Spinal cord (tissue), 10 donors: ENCODE measurements at places on chromosomes 6 and 20. TPM values are rescaled to one million over a fixed set of nuclear protein-coding genes. Genes with fewer than 3 reads are reported as not detected.

- no peaks in the 10 kb centered on the region for H3K27me3 ChIP-seq
- H3K4me3 ChIP-seq = no peak overlapping the region
- peaks cover 21% of the 10 kb centered on the region for H3K4me1 ChIP-seq
- DNase-seq = no peak
- no peak overlapping the region for H3K27ac ChIP-seq
These were observed 185.6 kb upstream of the CST7 start for GRCh38 chr20:24763386-24764026.

GRCh38 chr6:35402136-35402855 is 49.8 kb upstream of the FANCE start:
- no peak overlapping the region for H3K4me3 ChIP-seq
- H3K36me3 ChIP-seq = no peaks in the 10 kb centered on the region
- DNase-seq = no peak
- H3K4me1 ChIP-seq = peaks cover 29% of the 10 kb centered on the region
- no peaks in the 10 kb centered on the region for H3K27me3 ChIP-seq

GRCh38 chr6:135657207-135657606 is 159.7 kb upstream of the AHI1 start:
- no peak overlapping the region for H3K4me3 ChIP-seq
- H3K36me3 ChIP-seq = no peaks in the 10 kb centered on the region
- no peak overlapping the region for H3K27ac ChIP-seq
- no peaks in the 10 kb centered on the region for H3K27me3 ChIP-seq

DNA sequence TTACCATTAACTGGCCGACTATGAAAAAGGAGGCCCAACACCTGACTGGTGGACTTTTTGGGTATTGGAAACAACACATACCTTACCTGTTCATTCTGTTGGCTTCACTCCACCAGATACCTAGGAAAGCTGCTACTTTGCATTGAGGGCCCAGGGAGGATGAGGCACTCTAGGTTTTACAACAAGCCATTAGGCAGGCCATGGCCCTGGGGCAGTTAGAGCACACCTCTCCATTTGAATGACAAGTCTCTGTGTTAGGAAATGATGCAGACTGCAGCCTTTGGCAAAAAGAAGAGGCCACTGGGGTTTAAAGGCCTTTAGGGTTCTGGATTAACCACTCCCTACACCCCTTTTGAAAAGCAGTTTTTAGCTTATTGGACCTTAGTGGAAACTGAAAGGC is 144.3 kb downstream of the OR2B2 start:
- no peak for DNase-seq
- H3K36me3 ChIP-seq = no peaks in the 10 kb centered on the region

- peak overlapping the region; percentile 95 for H3K27ac ChIP-seq
- peaks cover 19% of the 10 kb centered on the region for H3K4me1 ChIP-seq
- no peaks in the 10 kb centered on the region for H3K27me3 ChIP-seq
- H3K36me3 ChIP-seq = peaks cover 7% of the 10 kb centered on the region
- no peak for DNase-seq
- H3K4me3 ChIP-seq = peak overlapping the region; percentile 95
These were observed 739 bp downstream of the GSS start for GRCh38 chr20:34954904-34955230.

DNA sequence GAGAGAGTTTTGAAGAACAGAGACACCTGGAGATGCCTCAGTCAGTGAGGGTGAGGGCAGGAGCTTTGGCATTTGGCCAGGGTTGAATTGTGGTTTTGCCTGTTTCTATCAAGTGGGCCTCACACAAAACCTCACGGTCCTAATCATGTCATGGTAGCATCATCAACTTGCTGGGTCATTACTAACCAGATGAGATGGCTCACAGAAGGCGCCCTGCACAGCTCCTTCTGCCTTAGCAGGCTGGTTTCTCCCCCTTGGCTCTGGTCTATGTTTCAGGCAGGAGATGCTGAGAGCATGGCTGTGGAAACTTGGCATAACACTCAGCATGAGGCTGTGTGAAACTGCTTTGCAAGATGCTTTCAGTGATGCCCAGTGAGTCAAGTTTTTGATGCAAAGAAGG is 99.3 kb downstream of the LRRC1 start:
- H3K4me3 ChIP-seq = no peak overlapping the region
- peak; percentile 52 for DNase-seq
- H3K4me1 ChIP-seq = no peaks in the 10 kb centered on the region
- no peaks in the 10 kb centered on the region for H3K27me3 ChIP-seq
- no peak overlapping the region for H3K27ac ChIP-seq

- H3K36me3 ChIP-seq = peaks cover 41% of the 10 kb centered on the region
- H3K27me3 ChIP-seq = no peaks in the 10 kb centered on the region
- no peak overlapping the region for H3K4me3 ChIP-seq
- peaks cover 15% of the 10 kb centered on the region for H3K4me1 ChIP-seq
- peak overlapping the region; percentile 57 for H3K27ac ChIP-seq
- DNase-seq = no peak
These were observed 65.4 kb downstream of the IGF2R start for GRCh38 chr6:160034036-160034930.

DNA sequence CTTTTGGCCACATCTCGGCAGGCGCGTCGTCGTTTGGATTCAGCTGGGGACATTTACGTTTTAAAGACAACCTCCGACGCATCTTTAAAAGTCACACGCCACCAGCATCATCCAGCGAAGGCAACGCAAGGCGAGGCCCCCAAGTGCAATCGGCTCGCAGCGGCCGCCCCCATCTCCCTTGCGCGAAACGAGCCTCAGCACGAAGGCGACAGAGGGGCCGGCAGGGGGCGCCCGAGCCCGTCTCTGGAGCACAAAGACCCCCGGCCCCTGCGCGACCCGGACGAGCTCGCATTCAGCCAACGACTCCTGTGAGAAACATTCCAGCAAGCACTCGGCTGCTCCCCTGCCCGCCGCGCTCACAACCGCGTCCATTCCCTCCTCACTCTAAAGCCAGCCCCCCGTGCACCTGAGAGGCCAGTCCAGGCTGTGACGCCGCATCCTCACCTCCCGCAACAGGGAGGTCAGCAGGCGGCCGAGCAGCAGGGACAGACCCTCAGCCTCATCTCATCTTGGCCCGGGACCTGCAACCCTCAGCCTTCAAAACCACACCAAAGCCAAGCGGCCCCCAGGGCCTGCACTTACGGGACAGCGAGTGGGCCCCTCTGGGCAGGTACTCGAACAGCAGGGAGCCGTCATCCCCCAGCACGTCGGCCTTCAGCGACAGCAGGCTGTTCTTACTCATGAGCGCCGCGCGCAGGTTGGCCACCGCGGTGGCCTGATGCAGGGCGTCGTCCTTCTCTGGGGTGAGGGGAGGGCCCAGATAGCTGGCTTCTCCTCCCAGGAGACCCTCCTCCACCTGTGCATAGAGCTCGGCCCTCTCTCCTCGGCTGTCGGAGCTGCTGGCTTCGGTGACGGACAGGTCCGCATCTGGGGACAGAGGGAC is 35.8 kb downstream of the SLC2A4RG start:
- H3K36me3 ChIP-seq = peaks cover 24% of the 10 kb centered on the region
- no peaks in the 10 kb centered on the region for H3K27me3 ChIP-seq
- peak overlapping the region; percentile 17 for H3K4me3 ChIP-seq
- DNase-seq = peak; percentile 93
- H3K27ac ChIP-seq = no peak overlapping the region

GRCh38 chr6:13295576-13295975 is 32.8 kb downstream of the TBC1D7 start:
- no peak for DNase-seq
- H3K4me3 ChIP-seq = no peak overlapping the region
- no peaks in the 10 kb centered on the region for H3K4me1 ChIP-seq
- no peak overlapping the region for H3K27ac ChIP-seq
- no peaks in the 10 kb centered on the region for H3K27me3 ChIP-seq

- no peaks in the 10 kb centered on the region for H3K27me3 ChIP-seq
- H3K4me1 ChIP-seq = peaks cover 3% of the 10 kb centered on the region
- H3K4me3 ChIP-seq = no peak overlapping the region
- H3K36me3 ChIP-seq = peaks cover 6% of the 10 kb centered on the region
These were observed 5.6 kb downstream of the BAG2 start for GRCh38 chr6:57177545-57178265.

DNA sequence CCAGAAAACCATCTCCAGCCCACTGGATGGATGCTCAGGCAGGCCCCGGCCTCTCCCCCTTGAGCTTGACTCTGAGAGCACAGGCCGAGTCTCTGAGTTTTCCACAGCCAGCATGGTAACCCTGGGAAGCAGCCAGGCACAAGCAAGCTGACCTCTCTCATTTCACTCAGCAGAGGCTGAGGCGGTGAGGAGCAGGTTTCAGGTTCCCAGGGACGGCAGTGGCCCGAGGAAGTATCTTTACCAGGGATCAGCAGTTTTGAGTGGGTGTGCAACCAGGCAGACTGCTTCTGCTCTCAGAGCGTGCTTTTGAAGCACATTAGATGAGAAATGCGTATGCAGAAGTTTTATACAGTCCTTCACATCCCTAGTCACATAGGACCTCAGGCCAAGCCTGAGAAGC is 12.6 kb downstream of the HCK start:
- H3K27me3 ChIP-seq = peaks cover 2% of the 10 kb centered on the region
- H3K27ac ChIP-seq = no peak overlapping the region
- DNase-seq = no peak
- no peaks in the 10 kb centered on the region for H3K36me3 ChIP-seq
- H3K4me1 ChIP-seq = no peaks in the 10 kb centered on the region

GRCh38 chr6:164628302-164628931 is 681.0 kb downstream of the C6orf118 start:
- DNase-seq = no peak
- no peaks in the 10 kb centered on the region for H3K36me3 ChIP-seq
- H3K27me3 ChIP-seq = no peaks in the 10 kb centered on the region
- H3K27ac ChIP-seq = no peak overlapping the region
- H3K4me3 ChIP-seq = no peak overlapping the region
- H3K4me1 ChIP-seq = no peaks in the 10 kb centered on the region

DNA sequence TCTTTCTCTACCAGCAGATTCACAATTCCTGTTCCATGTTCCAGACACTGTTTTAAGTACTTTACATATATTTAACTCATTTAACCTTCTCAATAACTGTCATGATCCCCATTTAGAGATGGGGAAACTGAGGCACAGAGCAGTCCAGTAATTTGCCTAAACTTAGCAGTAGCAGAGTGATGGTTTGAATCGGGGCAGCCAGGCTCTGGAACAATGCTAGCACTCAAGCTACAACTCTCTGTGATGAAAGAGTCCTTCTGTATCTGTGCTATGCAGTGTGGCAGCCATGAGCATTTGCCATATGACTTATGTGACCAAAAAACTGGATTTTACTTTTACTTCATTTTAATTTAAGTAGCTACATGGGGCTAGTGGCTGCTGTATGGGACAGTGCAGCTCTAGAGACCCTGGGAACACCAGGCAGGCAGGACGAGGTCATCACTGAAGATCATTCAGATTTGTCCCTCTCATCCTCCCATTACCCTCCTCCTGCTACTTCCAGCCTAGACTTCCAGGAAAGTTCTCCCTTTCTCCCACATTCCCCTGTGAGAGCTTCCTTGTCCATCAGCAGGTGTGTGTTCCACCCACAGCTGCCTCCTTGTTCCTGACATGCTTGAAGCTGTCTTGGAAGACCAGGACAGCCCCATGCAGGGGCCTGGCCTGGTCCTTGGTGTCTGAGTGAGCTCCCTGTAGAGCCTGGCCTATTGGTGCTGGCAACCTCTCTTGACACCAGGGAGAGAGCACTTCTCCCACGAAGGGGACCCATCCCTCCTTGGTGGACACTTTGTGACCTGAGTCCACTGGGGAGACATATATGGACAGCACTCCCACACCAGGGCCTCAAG is 157.0 kb downstream of the MRPL14 start:
- peaks cover 22% of the 10 kb centered on the region for H3K4me1 ChIP-seq
- no peak overlapping the region for H3K27ac ChIP-seq
- H3K27me3 ChIP-seq = no peaks in the 10 kb centered on the region
- no peak overlapping the region for H3K4me3 ChIP-seq
- no peaks in the 10 kb centered on the region for H3K36me3 ChIP-seq

DNA sequence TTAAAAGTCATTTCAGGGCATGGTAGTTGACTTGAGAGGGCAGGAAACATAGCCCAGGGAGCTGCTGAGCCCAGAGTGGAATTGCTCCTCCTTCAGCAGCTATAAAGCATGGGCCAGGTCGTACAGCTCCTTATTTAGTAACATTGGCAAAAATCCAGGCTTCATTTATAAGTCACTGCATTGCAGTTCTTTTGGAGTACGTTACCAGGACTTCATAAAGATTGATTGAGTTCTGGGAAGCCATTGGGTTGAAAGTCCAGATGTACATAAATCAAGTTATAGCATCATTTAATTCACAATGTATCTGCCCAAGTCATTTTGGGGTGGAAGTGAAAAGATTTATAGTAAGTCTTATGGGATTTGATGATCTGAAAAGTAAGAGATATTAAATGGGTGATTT is 53.0 kb upstream of the ANKEF1 start:
- peak; percentile 53 for DNase-seq
- H3K4me3 ChIP-seq = no peak overlapping the region
- no peaks in the 10 kb centered on the region for H3K27me3 ChIP-seq
- H3K36me3 ChIP-seq = no peaks in the 10 kb centered on the region

- DNase-seq = no peak
- no peaks in the 10 kb centered on the region for H3K36me3 ChIP-seq
- peaks cover 10% of the 10 kb centered on the region for H3K4me1 ChIP-seq
These were observed 25.2 kb downstream of the SNAI1 start for GRCh38 chr20:50008007-50008406.

DNA sequence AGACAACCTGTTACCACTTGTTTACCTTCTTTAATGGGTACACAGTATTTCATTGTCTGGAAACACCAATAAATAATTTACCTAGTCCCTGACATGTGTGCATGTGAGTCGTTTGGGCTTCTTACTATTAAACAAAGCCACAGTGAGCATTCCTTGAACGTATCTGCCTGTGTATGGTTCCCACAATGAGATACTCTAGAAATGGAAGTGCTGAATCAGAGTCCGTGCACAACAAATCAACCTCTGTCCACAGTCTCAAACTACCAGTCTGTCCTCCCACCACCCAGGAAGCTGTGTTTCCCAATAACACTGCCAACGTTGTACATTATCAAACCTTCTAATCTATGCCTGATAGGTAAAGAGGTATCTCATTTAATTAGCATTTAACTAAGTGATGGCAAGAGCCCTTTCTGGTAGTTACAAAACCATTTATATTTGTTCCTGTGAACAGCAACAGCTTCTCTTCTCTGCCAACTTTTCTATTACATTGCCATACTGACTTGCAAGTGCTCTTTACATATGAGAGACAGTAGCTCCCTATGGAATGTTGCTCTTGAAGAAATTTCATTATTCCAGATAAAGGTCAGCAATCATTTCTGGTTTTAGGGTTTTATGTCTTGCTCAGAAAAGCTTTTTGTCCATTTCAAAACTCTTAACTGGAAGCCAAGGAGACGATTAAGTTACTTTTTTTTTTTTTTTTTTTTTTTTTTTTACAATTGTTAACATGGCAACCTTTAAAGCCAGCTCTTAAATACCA is 14.7 kb downstream of the JAG1 start:
- H3K36me3 ChIP-seq = peaks cover 28% of the 10 kb centered on the region
- H3K4me3 ChIP-seq = no peak overlapping the region
- no peak for DNase-seq
- H3K4me1 ChIP-seq = peaks cover 6% of the 10 kb centered on the region

PRR18 gene
- total RNA-seq = 5.3 TPM

PRKN gene
- 7.9 TPM for total RNA-seq

ABHD16B gene
- not detected for total RNA-seq

ACTL10 gene
- total RNA-seq = 0.50 TPM

LTA gene
- not detected for total RNA-seq

ZSCAN23 gene
- total RNA-seq = 9.9 TPM

NT5E gene
- total RNA-seq = 17.6 TPM
